Right cardiac atrium (tissue), 5 donors: ENCODE measurements at places on chromosomes 12 and 14. TPM values are rescaled to one million over a fixed set of nuclear protein-coding genes. Genes with fewer than 3 reads are reported as not detected.

DNA sequence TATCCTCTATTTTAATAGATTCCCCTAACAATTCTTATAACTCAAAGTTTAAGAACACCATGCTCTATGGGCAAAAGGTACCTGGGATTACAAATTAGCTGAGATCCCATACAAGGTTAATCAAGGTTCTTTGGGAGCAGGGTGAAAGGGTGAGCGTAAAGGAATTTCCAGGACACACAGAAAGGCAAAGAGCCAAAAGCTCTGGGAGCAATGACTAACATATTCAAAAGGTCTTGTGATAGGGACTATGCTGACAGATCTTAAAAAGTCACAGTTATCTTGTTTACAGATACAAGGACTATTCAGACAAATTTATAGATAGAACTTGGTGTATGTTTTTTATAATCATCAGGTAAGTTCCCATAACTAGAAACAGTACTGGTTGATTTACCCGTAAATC lies 19.5 kb upstream of the PPFIBP1 start:
- no peak for DNase-seq

CDKL1 gene
- polyA plus RNA-seq = 1.0 TPM

DNA sequence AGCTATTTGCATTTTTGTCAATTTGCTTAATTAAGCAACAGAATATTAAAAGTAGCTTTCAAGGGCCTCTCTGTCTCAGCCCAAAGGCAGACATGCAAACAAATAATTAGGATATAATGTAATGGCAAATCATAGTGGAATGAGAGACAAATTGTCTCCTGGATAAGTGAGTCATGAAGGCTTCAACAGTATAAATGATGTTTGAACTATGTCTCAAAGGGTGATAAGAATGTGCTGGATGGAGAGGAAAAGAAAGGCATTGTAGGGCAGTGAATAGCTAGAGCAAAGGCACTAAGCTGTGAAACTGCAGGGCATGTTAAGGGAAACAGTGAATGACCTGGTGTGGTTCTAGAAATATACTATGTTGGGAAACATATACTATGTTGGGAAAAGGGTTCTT lies 53.5 kb upstream of the PPP1R12A start:
- no peak for DNase-seq

DNA sequence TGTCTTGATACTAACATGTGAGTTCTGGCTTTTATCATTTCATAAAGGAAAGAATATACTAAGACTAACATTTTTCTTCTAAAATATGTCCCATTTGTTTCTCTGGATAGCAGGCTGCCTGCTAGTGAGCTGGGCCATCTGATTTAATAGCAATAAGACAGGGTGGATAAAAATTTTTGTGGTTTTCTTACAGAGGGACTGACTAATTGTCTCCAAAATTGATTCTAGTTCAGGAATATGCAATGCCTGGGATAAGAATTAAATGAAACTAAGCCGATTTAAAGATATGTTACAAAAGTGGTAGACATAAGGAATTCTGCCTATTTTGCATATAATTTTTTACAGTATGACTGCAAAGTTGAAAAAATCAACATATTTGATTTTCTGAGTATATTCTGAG lies 252.9 kb upstream of the NAV3 start:
- DNase-seq = no peak

GRCh38 chr12:100061814-100062213 lies 77.1 kb upstream of the ANKS1B start:
- DNase-seq = no peak

DNA sequence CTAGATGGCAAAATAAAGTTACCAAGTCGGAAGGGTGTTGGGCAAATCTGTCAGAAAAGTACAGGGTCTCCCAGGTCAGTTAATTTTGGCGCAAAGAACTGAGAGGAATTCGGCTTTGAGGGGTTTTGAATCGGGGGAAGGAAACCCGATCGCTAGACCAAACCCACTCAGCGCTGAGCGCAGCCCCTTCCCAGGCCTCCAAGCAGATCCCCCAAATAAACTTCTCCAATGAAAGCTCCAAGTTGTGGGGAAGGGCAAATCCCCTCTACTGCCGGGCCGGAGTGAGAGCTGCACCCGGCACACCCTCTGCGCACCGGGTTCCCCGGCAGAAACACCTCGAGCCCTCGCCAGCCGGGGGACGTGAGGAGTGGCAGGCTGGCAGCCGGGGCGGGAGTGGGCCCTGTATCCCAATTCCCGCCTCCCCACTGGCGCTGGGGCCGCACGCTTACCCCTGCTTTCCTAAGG lies 441 bp downstream of the E2F7 start:
- peak; percentile 63 for DNase-seq

DNA sequence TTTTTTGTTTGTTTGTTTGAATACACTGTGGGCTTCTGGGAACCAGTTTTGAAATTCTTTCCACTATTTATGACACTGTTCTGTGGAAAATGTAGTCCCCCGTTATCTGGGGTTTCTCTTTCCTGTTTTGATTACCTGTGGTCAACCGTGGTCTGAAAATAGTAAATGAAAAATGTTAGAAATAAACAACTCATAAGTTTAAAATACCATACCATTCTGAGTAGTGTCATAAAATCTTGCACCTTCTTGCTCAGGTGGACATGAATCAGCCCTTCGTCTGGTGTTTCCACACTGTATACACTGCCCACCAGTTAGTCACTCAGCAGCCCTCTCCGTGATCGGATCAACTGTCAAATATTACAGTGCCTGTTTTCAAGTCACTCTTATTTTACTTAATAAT lies 5.1 kb upstream of the PAPOLA start:
- no peak for DNase-seq

DNA sequence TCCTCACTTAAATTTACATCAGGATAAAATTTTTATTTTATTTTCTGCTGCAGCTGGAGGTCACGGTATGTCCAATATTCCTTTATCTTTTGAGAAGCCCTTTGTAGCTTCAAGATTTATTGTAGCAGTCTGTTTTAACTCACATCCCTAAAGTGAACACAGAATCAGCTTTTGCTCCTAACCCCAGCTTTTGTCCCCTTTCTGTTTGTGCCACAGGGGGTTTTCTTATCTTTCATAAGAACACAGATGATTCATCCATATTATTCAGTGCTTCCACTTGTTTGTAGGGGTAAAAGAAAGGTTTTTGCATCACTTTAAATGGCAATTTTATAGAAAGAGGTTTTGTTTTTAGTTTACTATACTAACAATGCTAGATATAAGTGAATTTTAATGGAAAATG lies 21.8 kb upstream of the PIK3C2G start:
- no peak for DNase-seq

DNA sequence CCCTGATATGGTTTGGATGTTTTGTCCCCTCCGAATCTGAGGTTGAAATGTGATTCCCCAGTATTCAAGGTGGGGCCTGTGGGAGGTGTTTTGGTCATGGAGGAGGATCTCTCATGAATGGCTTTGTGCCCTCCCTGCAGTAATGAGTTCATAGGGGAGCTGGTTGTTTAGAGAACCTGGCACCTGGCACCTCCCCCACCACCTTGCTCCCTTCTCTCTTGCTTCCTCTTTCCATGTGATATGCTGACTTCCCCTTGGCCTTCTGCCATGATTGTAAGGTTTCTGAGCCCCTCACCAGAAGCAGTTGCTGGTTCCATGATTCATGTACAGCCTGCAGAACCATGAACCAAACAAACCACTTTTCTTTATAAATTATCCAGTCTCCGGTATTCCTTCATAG lies 32.6 kb downstream of the CD163L1 start:
- no peak for DNase-seq

XPOT gene
- 8.9 TPM for polyA plus RNA-seq

- peak; percentile 76 for DNase-seq
These were observed 84.0 kb downstream of the SYNE3 start for GRCh38 chr14:95432144-95433093.
